Hair follicular keratinocyte (primary cell): ENCODE measurements at places on chromosomes 13 and 19. TPM values are rescaled to one million over a fixed set of nuclear protein-coding genes. Genes with fewer than 3 reads are reported as not detected.

RAP2A gene
- 18.3 and 19.5 TPM in 2 replicates for total RNA-seq

C19orf53 gene
- total RNA-seq: 187 and 305 TPM in 2 replicates

ZNF443 gene
- total RNA-seq: 1.5 and 1.6 TPM in 2 replicates

ZNF320 gene
- 5.4 and 5.5 TPM in 2 replicates for total RNA-seq

CERS1 gene
- 0.31 TPM in 1 of 2 replicates, not detected in the other for total RNA-seq

KLK14 gene
- 0.23 TPM in 1 of 2 replicates, not detected in the other for total RNA-seq

EBI3 gene
- total RNA-seq: 0.23 TPM in 1 of 2 replicates, not detected in the other

C5AR1 gene
- not detected in 2 replicates for total RNA-seq

CEACAM6 gene
- total RNA-seq: 0.11 and 0.23 TPM in 2 replicates

CYP4F8 gene
- not detected in 2 replicates for total RNA-seq

SEMA6B gene
- not detected in 2 replicates for total RNA-seq

CELF5 gene
- total RNA-seq: not detected in 2 replicates

ATP1A3 gene
- total RNA-seq: 0.04 TPM in 1 of 2 replicates, not detected in the other

ZNF491 gene
- 0.11 and 0.23 TPM in 2 replicates for total RNA-seq

FXYD1 gene
- total RNA-seq: not detected in 2 replicates

VSIG10L gene
- 0.08 and 0.62 TPM in 2 replicates for total RNA-seq

CEACAM4 gene
- not detected in 2 replicates for total RNA-seq

MRPL54 gene
- 56.5 and 77.3 TPM in 2 replicates for total RNA-seq

SMIM24 gene
- total RNA-seq: not detected in 2 replicates

FAM83E gene
- total RNA-seq: 0.08 and 0.23 TPM in 2 replicates

OR10H4 gene
- total RNA-seq: not detected in 2 replicates

BORA gene
- 6.3 and 10.8 TPM in 2 replicates for total RNA-seq

ZNF709 gene
- total RNA-seq: 0.47 and 0.53 TPM in 2 replicates
